Right kidney (tissue), 9 donors: ENCODE measurements at places on chromosomes 2 and 18.

GRCh38 chr18:10059610-10060468 lies 146.0 kb downstream of the VAPA start:
- DNase-seq, result no peak

DNA sequence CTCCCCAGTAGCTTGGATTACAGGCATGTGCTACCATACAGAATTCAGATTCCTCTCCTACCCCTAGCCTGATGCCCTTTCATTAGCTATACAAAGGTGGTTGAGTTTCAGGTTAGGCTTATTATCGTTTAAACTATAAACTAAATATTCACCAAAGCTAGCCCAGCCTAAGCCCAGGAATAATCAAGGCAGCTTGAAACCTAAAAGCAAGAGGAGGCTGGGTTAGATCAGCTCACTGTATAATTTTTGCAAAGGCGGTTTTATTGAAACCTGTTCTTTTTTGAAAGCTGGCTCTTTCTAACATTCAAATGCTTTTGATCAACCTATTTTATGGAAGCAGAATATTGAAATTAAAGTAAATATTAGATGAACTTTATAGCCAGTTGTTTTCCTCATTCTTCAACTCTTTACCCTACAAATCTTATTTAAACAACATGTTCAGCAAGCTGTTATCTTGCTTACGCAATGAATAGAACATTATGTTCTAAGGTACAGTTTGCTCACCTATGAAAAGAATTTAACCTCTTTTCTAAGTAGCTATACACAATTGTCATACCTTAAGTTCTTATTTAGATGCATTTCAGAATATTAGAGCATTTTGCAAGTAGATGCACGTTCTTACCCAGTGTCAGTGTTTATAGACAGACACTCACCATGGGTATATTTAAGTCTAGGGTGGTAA lies 241.6 kb downstream of the NEDD4L start:
- no peak for DNase-seq

GRCh38 chr2:223947711-223948205 lies 2.6 kb upstream of the WDFY1 start:
- no peak for DNase-seq

GRCh38 chr18:35983147-35983546 lies 10.7 kb downstream of the RMP24 start:
- no peak for DNase-seq

DNA sequence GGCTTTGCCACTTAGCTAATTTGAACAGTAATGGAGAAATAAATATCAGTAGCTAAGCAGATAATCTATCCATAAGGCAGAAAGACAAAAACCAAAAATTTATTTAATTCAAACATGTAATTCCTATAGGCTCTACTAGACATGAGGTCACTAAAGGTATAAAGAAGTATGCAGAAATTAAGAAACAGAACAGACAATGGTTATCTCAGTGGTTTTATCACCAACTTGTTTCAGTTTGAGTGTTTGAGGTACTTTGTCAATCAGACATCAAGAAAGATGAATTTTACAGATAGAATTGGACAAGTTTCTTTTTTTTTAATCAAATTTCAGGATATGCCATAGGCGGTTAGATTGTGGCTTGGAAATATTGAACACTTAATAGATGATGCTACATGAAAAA lies 67.4 kb upstream of the ZEB2 start:
- no peak for DNase-seq

DNA sequence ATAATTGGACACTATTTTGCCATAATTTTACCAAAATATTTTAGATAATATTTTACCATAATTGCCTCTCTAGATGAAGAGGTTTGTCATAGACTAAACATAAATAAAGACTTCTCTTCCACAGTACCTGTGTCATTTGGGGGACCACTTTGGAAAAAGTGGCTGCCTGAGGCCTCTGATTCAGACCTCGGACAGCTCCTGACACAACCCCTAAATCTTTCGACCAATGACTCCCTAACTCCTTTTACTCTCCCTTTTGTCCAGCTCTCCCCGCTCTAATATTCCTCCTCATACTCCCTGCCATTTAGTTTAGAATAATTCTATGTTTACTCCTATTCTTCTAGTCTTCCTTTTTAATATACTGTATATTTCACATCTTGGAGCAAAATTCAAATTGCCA lies 36.0 kb upstream of the UBE2E3 start:
- no peak for DNase-seq

DNA sequence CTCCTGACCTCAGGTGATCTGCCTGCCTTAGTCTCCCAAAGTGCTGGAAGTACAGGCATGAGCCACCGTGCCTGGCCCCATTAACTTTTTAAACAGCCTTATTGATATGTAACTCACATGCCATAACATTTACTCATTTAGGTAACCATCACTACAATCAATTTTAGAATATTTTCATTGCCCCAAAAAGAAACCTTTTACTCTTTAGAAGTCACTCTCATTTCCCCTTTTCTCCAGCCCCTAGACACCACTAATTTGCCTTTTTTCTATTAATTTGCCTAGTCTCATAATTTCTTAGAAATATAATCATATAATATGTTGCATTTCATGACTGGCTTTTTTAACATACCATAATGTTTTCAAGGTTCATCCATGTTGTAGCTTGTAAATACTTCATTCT lies 57.2 kb upstream of the TACR1 start:
- DNase-seq, result no peak

GRCh38 chr2:102044235-102044896 lies 52.6 kb downstream of the IL1R2 start:
- DNase-seq, result no peak

- no peak for DNase-seq
Observed at GRCh38 chr2:2898744-2899143, 478.9 kb downstream of the EIPR1 start.

GRCh38 chr2:211259831-211260476 lies 703.6 kb downstream of the CPS1 start:
- no peak for DNase-seq

- no peak for DNase-seq
Observed at GRCh38 chr2:59900728-59901452, 652.6 kb downstream of the BCL11A start.

DNA sequence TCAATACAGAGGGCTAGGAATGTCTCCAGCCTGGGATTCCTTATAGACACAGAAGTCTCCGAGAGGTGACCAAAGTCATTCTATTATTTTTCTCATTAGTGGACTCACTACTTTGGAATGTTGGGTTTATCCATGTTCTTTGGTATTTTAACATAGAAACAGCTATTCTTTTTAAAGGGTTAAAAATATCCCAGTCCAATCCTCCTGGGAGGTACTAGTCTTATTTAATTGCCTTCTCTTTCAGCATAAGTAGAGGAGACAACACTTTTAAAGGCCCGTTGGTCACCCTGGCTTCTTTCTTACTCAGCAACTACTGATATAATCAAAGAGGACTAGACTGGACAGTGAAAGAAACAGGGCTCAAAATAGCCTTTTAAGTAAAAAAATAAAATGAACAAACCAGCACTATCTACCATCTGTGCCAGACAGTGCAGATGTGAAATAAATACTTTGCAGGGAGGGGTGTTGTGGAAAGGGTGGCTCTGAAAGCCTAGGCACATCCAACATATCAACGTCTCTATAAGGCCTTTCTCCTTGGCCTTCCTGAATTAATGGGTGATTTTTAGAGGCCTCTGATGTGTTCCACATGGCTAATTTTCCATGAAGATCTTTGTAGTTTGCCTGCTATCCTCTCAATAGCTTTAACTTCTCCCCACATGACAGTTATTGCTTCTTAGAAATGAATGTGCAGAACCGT lies 334.4 kb upstream of the THUMPD2 start:
- DNase-seq, result no peak

DNA sequence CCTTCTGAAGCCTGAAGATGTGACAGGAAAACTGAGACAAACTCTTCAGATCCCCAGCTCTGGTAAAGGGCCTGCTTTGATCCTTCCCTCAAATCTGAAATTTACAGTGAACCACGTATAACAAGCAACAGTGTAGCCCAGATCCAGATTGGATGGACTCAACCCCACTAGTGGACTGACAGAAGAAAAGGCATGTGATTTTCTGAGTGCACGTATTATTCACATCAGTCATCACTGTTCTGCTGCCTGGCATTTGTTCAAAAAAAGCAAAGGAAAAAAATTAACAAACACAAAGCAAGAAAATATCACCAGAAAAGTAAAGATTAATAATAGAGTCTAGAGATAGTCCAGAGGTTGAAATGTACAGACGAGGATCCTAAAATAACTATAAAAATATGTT lies 87.6 kb downstream of the CYRIA start:
- DNase-seq, result no peak

DNA sequence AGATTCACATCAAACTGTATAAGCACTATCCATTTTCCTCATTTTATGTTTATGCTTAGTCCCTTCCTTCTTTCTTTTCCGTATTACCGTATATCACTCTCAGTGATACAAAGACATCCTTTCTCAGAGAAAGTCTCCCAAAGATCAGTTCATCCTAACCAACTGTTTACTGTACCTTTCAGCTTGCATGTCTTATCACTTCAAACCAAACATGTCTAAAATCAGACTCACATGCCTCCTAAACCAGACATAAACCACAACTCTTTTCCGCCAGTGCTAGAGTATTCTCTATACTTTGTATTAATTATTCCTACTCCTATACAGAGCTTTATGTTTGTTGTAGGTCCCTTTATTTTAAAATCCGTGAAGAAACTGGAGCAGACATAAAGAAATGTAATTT lies 41.5 kb downstream of the KCMF1 start:
- no peak for DNase-seq

DNA sequence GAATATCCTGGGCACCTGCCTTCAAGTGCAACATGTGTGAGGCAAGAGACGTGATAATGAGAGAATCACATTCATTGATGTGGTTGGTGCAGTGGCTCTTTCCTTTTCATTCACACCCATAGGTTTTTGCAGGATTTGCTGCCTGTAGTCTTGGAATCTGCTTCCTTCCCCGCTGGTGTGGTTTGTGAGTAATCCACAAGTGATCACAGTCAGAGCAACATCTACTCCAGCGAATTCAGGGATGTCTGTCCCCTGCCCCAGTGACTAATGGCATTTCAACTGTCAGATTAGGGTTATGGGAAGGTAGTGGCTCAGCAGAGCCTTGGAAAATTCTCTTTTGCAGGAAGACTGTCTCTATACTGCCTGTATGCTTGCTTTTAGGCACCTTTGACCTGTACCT lies 225.5 kb upstream of the RBMS1 start:
- DNase-seq, result no peak

- DNase-seq, result no peak
Observed at GRCh38 chr2:55296393-55296792, 27.4 kb upstream of the MTIF2 start.

DNA sequence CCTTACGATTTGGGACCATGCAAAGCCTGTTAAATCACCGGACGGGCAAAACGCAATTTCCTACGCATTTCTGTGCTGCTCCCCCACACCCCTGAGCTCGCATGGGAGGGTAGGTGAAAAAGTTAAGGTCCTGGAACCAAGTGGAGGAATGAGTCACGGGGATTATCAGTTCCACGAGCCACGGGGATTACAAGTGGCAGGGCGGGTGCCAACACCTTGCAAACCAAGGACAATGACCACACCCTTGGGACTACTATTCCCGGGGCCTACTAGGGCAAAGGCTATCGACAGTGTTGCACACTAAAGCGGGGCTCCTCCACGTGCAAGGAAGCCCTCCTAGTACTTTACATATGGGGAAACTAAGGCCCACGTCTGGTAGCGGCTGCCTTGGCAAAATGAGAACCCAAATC lies 447 bp downstream of the RETSAT start:
- DNase-seq, result no peak

GRCh38 chr18:74897971-74898657 lies 300.4 kb downstream of the ZNF407 start:
- no peak for DNase-seq

- DNase-seq, result no peak
Observed at GRCh38 chr2:62465741-62466502, 40.1 kb downstream of the TMEM17 start.

GRCh38 chr2:168583064-168583709 lies 127.1 kb downstream of the CERS6 start:
- no peak for DNase-seq

DNA sequence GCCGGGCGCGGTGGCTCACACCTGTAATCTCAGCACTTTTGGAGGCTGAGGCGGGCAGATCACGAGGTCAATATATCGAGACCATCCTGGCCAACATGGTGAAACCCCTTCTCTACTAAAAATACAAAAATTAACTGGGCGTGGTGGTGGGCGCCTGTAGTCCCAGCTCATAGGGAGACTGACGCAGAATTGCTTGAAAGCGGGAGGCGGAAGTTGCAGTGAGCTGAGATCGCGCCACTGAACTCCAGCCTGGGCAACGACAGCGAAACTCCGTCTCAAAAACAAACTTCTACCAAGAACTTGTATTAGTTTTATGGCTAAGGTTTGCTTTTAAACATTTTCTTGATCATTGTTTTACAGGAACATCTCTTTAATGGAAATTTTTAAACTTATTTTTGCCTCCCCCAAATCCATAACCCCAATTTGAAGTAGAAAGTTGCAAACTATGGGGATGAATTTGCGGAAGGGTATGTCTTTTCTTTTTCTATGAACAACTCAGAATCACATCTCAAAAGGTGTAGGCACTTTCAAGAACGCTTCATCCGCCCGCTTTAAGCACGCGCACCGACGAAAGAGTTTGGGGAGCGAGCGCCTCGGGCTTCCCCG lies 46.8 kb upstream of the PTMA start:
- DNase-seq, result no peak

- DNase-seq, result no peak
Observed at GRCh38 chr2:95284886-95285541, 10.8 kb downstream of the PROM2 start.

DNA sequence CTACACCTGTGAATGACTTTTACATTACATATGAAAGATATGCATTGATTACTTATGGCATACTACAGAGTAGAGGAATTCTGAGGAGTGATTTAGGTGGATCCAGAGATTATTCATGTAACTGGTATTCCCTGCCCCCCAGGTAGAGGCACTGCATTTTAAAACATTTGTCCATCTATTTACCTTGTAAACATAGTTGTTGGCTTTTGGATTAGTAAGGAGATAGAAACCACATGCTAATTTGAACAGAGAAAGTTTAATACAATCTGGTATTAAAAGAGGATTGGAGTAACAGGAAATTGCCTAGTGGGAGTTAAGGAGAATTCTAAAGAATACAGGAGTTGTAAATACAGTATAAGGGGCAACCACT lies 15.9 kb downstream of the GALNT3 start:
- no peak for DNase-seq

- no peak for DNase-seq
Observed at GRCh38 chr18:32048507-32049091, 30.0 kb downstream of the RNF125 start.

- no peak for DNase-seq
Observed at GRCh38 chr18:74662622-74663021, 65.0 kb downstream of the ZNF407 start.

GRCh38 chr2:118627156-118627555 lies 220.3 kb downstream of the EN1 start:
- DNase-seq, result no peak

DNA sequence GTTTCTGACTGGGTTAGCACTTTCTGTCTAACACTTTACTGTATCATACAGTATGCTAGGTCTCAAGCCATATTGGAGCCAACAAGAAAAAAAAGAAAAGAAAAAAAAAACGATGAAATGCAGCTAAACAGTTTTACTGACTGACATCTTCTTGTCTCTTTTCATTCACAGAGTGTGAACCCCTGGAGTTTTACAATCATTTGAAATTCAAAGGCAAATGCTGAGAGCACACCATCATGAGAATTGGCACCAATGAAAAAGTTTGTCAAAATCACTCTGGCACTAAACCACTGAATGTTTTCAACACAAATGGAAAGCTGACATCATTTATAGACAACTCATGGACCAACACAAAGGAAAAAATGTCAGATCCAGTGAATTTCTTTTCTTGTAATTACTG lies 513.3 kb downstream of the LRRTM4 start:
- DNase-seq, result no peak

- no peak for DNase-seq
Observed at GRCh38 chr2:73172963-73173362, 29.4 kb upstream of the NOTO start.
